ENCODE measurements at places on chromosomes 5 and 9.

GRCh38 chr5:6713274-6714225 is at the start of gene TENT4A:
TSS of gene TENT4A (plus strand) at chr5:6713432. CDS start at chr5:6713984, 552 bp downstream.
- no peak for DNase-seq

- DNase-seq: no peak
These were observed 2.1 kb downstream of the POLK start for GRCh38 chr5:75513841-75514240.

DNA sequence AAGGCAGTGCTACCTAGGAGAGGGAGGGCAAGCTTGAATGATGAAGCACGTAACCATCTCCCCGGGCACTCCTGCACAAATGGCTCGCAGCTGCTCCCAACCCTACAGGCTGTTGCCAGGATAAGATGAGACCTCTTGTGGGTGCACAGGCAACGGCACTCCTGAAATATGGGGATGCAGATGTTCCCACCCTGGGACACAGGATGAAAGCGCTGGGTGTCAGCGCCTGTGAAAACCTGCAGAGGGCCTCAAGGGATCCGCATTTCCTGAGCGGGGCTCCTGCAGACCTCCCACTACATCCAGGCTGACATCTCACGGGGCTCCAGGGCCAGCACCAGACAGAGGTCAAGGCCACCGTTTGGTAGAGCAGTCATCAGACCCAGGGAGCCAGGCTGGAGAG is 60.7 kb downstream of the SMIM23 start:
- no peak for DNase-seq

DNA sequence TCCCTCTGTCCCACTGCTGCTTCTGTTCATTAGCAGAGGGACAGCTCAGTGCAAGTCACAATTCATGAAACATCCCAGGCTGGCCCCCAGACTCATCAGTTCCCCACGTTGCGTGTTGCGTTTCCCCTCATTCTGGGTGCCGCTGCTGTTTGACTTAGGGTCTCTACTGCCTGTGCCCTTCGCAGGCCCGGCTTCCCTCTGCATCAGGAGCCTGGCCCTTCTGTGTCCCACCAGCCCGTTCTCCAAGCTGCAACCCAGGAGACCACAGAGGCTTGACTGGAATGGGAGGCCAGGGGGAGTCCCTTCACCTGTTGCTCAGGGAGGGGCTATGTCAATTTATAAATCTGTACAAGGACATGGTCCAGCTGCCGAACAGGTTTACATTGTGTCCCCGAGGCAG is 53.9 kb upstream of the SUSD3 start:
- no peak for DNase-seq

- no peak for DNase-seq
These were observed 61.9 kb downstream of the SNX24 start for GRCh38 chr5:122907276-122907675.

GRCh38 chr5:39599721-39600431 is 175.1 kb upstream of the DAB2 start:
- DNase-seq: no peak

- no peak for DNase-seq
These were observed 123.5 kb downstream of the RASEF start for GRCh38 chr9:82939451-82939850.

- DNase-seq: no peak
These were observed 53.8 kb upstream of the ARAP3 start for GRCh38 chr5:141735823-141736222.

GRCh38 chr9:106820866-106821265 is 42.1 kb upstream of the ZNF462 start:
- no peak for DNase-seq

DNA sequence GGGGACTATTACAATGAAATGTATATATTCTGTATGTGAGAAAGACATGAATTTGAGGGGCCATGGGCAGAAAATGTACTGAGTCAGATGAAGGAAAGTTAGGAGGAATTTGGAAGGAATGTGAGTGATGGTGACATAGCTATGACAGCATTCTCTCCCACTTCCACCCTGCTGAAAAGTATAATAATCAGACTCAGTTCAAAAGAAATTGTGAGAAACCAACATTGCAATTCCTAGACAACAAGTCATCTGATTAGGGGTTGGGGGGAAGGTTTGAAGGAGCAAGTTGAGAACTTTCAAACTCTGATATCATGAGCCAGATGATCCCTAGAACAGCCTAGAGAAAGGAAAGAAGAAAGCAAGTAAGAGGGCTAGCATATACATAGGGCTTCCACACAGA is 370.6 kb downstream of the DMRTA1 start:
- no peak for DNase-seq

Data from naive thymus-derived CD8-positive, alpha-beta T cell (primary cell).